ENCODE measurements at places on chromosomes 1 and 21.

- no peak for DNase-seq
These were observed 50.1 kb downstream of the PIK3CD start for GRCh38 chr1:9701665-9702064.

DNA sequence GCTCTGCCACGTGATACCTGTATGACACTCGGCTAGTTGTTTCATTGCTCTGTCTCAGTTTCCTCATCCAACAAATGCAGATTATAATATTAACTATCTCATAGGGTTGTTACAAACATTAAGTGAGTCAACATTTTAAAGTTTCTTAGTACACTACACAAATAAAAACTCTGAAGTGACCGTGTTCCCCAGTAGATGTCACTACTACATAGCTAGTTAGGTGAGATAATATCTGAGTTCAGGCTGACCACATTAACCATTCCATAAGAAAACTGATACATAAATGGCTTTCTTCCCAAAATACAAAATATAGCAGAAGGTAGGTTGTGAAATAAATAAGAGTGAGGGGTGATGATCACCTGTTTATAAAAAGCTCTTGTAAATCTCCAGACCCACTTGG lies 214.1 kb downstream of the NUF2 start:
- no peak for DNase-seq

- no peak for DNase-seq
These were observed 10.6 kb downstream of the FAF1 start for GRCh38 chr1:50949286-50949982.

DNA sequence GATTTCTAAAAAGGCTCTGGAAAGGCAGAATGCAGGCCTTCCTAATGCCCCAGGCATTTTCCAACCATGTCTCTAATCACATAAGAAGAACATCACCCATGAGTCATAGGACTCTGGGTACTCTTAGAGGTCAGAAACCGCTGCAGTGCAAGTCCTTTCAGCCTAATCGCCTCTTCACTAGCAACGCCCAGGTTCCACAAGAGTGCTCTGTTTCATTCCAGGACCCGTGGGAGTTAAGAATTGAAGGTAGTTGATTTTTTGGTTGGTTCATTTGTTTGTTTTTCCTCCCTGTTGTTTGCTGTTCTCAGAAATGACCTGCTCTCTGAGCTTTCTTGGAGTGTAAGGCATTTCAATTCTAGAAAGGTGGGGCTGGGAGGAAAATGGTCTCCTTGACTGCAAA lies 123.2 kb downstream of the NR5A2 start:
- DNase-seq, result no peak

DNA sequence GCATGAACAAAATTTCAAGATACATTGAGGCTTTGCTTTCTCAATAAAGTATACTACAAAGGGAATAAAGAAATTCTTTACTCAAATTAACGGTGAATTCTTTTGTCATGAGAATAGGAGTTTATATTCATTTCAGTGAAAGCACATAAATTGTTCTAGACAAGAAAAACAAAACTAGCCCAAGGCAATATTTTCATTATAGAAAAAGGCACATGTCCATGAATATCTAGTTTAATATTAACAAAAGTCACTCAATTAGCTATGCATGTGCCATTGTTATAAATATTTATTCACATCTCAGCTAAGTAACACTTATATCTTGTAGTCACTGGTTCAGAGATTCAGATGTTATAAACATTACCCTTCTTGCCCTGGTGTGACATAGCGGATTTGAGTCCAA lies 369.3 kb downstream of the GPATCH2 start:
- DNase-seq, result no peak

DNA sequence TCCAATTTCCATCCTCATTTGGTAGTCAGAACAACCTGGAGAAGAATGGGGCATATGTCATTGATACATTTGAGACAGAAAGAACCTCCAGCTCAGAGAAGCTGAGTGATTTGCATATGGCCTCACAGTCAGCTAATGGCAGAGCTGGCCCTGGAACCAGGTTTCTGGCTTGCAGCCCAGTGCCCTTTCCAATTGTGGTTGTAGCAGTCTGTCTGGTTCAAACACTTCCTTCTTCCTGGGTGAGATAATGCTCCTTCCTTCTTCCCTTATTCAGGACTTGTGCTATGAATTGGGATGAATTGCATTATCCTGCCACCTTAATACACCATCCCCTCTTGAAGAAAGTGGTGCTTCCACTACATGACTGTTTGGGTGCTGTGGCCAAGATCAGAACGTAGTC lies 24.2 kb downstream of the SLC5A9 start:
- no peak for DNase-seq

DNA sequence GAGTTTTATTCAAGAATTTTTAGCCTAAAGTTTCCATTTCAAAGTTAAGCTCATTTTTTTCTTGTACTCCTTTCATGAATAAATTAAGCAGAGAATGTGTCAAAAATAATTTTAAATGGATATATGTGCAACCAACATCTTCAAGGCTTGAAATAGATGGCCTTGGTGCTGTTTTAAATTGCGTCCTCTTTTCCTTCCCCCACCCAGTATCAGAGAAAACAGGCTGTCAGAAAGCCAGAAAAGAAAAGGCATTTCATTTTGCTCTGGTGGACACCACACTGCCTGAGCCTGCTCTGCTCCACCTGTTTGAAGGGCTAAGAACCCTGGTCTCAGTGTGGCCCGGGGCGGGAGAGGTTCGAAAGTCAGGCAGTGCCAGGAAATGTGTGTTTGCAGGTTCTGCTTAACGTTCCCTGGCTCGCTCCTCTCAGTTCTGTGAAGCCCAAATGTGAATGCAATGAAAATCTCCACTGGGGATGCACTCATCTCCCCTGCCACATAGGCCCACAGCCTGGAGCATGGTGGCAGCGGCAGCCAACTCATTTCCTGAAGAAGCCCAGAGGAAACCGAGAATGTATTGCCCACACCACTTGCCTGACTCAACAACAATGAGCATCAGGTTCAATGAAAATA lies 134.4 kb downstream of the SDCCAG8 start:
- no peak for DNase-seq

DNA sequence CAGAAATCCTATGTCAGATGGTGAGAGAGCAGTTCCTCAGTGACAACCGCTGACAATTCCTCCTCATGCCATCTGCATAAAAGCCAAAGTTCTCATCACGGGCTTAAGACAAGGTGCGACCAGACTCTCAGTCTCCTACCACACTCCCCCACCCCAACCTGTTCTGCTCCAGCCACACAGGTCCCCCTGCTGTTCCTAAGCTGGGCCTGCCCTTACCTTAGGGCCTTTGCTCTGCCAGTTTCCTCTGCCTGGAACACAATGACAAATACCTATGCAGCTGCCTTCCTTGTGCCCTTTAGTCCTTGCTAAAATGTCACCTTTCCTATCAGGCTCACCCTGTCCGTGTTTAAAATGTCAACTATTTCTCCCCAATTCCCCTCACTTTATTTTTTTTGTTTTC lies 382.2 kb downstream of the NTNG1 start:
- no peak for DNase-seq

DNA sequence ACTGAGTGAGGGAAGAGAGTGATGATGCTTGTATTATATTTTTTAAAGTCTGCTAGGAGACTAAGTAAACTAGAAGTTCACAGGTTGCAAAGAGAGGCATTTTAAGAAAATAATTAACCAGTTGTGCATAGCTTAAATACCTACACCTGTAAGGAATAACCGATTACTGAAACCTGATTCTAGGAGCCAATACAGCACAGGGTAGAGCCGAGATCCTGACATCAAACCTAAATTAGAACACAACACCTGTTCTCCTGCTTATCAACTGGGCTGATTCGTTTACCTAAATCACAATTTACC lies 54.8 kb downstream of the EPRS1 start:
- no peak for DNase-seq

DNA sequence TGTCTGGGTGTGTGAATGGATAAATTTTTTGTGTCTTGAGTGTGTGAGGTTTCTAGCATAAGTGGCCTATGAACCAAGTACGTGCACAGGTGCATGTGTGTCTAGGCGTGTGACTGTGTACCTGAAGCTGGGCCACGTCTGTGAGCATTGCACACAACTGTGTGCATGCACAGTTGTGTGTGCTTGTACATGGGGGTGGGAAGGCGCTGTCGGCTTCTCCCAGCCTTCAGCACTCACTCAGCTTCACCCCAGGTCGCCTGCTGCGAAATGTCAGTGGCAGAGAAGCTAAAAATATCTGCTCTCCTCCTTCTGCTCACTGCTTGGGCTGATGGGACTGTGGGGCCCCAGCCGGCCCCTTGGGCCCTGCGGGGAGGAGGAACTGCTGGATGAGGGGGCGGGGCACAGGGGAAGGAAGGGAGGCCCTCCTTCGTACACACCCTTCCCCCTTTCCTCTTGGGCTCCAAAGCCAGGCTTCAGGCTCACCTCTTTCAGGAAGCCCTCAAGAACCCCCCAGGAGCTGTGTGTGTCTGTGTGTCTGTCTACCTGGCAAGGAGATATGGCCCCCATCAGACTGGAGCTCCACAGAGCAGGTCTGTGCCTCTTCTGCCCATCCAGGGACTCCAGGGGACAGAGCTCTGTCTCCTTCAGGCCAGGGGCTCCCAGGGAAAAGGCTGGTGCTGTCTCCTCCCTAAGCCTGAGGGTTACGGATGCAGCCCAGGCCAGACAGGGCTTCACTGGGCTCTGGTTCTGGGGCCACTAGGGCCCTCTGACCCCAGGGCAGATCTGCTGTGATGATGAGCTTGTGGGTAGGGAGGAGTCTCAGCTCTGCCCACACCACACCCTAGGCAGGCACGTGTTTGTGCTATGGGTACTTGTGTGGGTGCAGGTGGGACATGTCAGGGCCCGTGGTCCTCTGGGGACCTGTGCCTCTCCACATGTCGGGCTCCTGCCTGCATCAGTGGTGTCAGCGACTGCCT lies 35.6 kb upstream of the WASF2 start:
- peak; percentile 86 for DNase-seq

- DNase-seq, result no peak
These were observed 40.3 kb upstream of the DIP2A start for GRCh38 chr21:46418265-46418946.

- DNase-seq, result no peak
These were observed 62.7 kb downstream of the SDC3 start for GRCh38 chr1:30845904-30846290.

GRCh38 chr1:26373789-26374188 lies 1.2 kb upstream of the ZNF683 start:
- no peak for DNase-seq

- DNase-seq, result no peak
These were observed 122.5 kb upstream of the ETS2 start for GRCh38 chr21:38683222-38683621.

- no peak for DNase-seq
These were observed 54.1 kb downstream of the CD46 start for GRCh38 chr1:207805841-207806421.

- DNase-seq, result no peak
These were observed 153.9 kb upstream of the GREM2 start for GRCh38 chr1:240765732-240766363.

DNA sequence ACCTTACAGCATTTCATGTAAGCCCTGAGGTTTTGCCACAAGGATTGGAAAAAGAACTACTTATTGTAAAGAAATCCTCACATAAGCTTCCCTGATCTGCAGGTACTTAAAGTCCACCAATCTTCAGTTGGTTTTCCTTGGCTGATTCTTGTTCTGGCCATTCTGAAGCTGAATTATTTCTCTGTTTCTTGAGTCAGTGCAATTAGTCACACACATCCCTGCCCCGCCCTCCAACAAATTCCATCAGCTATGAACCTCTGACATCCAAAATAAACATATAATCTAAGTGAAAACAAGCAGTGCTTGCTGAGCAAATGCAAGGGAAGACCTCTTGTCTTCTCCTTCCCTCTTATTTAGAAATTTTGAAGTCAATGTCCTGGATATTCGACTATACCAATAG lies 8.2 kb upstream of the FNDC7 start:
- no peak for DNase-seq

GRCh38 chr1:234272656-234273312 lies 100.5 kb upstream of the COA6 start:
- no peak for DNase-seq

GRCh38 chr1:242004751-242005495 lies 6.0 kb upstream of the MAP1LC3C start:
- DNase-seq, result no peak

DNA sequence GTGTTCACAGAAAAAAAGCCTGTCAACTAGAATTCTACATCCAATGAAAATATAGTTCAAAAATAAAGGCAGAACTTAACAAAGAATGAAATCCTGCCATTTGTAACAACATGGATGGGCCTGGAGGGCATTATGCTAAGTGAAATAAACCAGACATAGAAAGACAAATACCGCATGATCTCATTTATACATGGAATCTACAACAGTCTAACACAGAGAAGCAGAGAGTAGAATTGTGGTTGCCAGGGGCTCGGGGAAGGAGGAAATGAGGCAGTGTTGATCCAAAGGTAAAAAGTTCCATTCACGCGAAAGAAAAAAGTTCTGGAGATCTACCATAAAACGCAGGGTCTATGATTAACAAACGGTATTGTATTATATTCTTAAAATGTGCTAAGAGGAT lies 282.6 kb downstream of the MRPL39 start:
- no peak for DNase-seq

- DNase-seq, result no peak
These were observed 5.3 kb upstream of the DDX59 start for GRCh38 chr1:200674838-200675587.

DNA sequence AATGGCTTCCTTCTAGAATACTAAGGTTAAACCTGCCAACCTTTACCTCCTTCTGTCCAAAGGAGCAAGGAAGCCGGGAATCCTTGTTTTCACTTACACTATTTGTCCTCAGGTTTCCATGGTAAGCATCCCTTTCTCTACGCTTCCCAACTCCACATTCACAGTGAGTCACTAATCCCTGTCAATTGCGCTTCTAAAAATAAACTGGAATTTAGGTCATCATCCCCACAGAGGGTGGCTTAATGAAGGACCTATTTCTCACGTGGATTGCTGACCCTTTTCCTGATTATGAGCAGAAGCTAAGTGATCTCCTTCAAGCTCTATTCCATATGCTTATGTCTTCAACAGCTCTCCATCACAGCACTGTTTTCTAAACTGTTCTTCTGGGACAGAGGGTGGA lies 39.9 kb upstream of the ABCA4 start:
- no peak for DNase-seq

- no peak for DNase-seq
These were observed 23.9 kb downstream of the FMO5 start for GRCh38 chr1:147201276-147201675.

DNA sequence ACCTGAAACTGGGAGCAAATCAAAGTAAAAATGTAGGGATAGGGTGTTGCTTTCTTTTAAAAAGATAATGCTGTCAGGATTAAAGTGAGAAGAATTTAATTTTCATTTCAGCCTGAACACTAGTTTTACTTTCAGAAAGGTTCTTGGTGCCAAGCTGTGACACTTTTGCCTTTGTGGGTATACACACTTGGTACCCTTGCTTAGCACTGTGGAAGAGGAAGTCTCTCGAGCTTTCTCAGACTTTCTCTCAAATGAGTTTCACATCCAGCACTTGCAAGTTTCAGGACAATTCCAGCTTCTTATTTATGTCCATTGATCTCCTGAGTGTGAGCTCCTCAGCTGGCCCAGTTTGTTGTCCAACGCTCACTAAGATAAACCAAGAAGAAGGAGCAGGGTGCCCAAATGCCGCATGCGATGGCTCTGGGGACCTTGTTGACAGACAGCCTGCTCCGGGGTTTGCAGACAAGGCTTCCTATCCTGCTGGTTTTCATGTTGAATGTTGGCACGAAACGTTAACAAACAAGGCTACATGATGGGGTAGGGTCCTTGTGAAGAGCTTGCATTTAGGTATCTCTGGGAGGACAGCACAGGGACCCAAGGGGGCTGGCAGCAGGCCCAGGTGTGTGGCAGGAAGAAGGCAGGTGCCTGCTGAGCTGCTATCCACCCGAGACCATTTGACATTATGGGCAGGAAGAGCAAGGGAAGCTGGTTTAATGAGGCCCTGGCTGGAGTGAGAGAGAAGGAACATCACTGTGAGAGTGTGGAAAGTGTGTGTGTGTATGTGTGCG lies 79.7 kb downstream of the POFUT2 start:
- no peak for DNase-seq

Measured in kidney (tissue), 22 donors.